Activated CD8-positive, alpha-beta T cell treated with anti-CD3 and anti-CD28 coated beads for 36 hours (primary cell): ENCODE measurements at places on chromosomes 3 and 15. TPM values are rescaled to one million over a fixed set of nuclear protein-coding genes. Genes with fewer than 3 reads are reported as not detected.

GRCh38 chr3:43953814-43954692 is 263.3 kb downstream of the ABHD5 start:
- DNase-seq: no peak

DNA sequence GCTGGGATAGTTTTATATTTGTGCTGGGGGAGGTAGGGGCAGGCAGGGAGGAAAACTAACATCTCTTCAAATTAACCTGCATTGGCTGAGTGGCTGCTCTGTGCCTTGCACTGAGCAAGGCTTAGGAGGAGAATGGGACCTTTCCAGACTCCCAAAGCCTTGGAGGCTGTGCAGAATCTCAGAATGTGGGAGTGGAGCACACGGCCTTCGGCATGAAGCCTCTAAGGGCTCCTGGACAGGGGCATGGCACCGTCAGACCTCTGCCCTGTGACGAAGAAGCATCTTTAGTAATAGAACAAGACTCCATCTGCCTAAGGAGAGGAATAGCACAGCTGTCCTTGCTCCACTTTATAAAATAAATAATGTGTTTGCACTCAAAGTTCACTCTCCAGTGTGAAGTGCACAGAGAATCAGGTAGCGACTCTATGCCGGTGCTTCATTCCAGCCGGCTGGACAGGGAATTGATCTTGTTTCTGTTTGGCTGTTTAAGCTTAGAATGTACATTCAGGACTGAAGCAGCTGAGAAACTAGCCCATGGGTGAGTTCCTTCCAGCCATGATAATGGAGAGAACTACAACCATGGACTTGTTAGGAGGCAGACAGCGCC is 228.5 kb upstream of the ADAMTS9 start:
- DNase-seq: no peak

DNA sequence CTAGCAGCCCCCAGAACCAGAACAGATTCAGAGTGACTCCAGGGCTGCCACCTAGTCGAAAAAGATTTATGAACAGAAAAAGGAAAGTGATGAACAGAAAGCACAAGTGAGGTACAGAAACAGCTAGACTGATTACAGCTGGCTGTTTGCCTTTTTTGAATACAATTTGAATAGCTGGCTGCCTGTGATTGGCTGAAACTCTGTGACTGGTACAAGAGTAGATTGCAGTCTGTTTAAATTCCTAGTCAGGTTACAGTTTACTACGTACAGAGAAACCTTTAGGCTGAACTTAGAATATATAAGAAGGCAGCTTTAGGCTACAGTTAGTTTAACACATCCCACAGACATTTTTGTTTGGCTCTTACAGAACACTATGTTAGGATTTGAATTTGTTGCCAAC is 10.0 kb downstream of the CCDC13 start:
- DNase-seq: no peak

DNA sequence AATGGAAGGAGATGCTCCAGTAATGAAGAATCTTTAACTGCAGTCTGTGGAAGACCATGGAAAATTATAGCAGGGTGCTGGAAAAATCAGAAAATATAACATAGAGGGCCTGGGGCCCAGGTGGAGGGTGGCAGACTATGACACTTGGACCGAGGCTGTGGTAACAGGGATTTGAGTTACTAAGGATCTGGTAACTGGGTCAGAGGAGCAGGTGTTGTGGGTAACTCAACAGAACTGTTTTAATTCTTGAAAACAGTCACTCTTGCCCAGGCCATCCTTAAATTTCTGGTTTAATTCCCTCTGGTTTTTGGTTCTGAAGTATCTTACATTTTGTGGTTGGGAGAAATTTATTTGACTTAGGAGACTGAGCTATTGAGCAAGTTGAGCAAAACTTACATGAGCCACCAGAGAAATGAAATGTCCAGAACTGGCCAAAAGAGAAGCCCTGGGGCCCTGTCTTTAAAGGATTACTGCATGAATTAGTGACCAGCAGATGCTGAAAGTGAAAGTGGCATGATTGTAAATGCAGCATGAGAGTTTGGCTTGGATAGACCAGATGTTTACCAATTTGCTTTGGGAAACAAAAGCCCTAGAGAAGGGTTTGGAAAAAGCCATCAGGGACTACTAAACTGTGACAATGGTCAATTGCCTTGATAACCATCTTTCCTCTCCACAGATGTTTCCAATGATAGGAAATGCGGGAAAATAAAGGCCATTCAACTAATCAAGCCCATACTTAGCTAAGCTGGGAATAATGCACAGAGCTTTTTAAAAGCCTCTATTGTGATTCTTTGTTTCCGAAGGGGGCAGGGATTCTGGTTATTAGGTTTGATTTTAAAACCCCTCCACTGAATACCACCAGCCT is 374.9 kb upstream of the TGFBR2 start:
- no peak for DNase-seq

DNA sequence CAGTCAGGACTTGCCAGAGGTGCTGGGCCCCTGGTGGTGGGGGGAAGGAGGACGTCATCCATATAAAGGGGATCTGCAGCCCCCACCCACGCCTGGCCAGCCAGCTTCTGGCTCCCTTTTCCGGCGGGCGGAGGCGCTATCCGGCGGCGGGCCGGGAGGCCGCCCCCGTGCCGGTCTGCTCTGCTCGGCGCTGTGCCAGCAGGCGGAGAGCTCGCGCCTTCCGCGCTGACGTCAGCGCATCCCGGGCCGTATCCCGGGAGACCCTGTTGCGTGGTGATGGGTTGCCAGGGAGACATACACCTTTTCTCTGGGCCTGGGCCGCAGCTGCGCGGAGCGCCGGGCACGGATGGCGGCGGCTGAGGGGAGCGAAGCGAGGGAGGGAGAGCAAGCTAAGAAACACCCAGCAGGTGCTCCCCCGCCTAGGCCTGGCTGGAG is 1.1 kb downstream of the FAM131A start:
- DNase-seq: peak; percentile 41

- DNase-seq: no peak
Measured at GRCh38 chr3:29207427-29207826, 73.4 kb upstream of the RBMS3 start.

GRCh38 chr3:177538750-177539730 is 341.8 kb upstream of the TBL1XR1 start:
- peak; percentile 29 for DNase-seq

GRCh38 chr15:29141308-29142128 is 128.1 kb downstream of the NSMCE3 start:
- no peak for DNase-seq

DNA sequence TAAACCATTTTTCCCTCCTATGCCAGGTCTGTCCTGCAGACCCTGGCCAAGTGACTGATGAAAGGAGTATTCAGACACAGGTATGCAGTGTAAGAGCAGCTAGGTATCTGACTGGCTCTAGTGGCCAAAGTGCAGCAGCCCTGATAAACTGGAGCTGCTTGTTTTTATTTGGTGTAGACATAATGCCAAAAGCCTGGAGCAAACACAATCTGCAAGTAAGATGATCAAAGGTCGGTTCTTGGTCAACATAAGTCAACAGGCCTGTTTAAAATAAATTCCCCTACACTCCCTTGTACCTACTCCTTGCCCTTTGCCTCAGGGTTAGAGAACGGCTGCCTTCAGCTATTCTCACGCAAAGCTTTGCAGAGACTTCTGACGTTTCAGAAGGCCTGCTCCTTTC is 1003.1 kb downstream of the ZPLD1 start:
- DNase-seq: no peak

GRCh38 chr3:134092208-134092701 is 62.5 kb upstream of the SLCO2A1 start:
- no peak for DNase-seq

- no peak for DNase-seq
Measured at GRCh38 chr3:160343132-160343531, 55.9 kb downstream of the IFT80 start.

Gene MRPL3
- 168 TPM for total RNA-seq

Gene CCDC33
- total RNA-seq: 0.16 TPM

Gene PCOLCE2
- total RNA-seq: 1.1 TPM

Gene FES
- 4.6 TPM for total RNA-seq

DNA sequence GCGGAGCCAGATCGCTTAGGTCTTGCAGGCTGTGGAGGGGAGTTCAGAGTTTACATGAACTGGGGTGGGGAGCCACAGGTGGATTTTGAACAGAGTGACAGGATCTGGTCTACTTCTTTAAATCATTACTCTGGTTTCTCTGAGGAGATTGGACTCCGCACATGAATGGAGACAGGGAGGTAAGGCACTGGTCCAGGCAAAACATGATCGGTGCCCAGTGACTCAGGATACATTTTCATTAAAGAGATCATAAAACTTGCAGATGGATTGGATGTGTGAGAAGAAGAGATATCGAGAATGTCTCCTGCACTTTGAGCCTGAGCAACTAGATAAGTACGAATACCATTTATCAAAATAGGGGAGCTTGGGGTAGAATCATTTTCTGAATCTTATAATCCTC is 61.8 kb upstream of the CMSS1 start:
- no peak for DNase-seq

DNA sequence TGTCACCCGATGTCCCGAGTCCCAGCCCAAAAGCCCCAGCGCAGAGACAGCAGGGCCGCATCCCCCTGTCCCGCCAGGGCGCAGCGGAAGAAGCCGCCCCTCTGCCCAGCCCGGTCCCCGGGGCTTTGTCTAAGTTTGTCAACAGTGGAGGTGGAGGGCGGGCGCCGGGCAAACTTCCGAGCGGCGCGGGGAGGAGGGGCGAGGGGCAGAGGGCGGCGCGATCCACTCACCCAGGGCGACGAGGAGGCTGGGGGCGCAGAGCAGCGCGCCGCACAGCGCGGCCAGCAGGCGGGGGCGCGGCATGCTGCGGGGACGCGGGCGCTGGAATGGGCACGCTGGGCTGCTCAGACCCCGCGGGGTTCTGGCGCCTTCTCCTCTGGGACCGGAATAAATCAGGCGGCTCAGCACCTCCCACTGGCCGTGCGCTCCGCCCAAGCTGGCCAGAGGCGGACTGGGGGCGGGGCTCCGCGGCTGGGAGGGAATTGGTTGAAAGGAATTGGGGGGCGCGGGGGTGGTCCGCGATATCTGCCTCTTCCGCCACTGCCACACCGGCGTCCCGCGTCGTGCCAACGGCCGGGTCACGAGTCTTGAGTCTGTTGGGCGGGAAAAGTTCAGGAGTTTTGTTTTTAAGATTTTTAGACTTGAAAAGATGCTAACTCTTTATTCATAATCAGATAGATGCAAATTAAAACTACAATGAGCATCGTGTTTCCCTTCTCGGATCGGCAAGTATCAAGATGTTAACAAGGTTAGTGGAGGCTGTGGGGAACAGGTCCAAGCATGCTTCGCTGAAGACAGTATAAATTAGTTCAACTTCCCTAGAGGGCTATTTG is at the start of gene MFGE8:
MFGE8 (minus strand) TSS at position 363 of the 833 bp plus-strand sequence; CDS start at position 303, 60 bp downstream.
- DNase-seq: peak; percentile 87

Gene SNX22
- total RNA-seq: 1.8 TPM

DNA sequence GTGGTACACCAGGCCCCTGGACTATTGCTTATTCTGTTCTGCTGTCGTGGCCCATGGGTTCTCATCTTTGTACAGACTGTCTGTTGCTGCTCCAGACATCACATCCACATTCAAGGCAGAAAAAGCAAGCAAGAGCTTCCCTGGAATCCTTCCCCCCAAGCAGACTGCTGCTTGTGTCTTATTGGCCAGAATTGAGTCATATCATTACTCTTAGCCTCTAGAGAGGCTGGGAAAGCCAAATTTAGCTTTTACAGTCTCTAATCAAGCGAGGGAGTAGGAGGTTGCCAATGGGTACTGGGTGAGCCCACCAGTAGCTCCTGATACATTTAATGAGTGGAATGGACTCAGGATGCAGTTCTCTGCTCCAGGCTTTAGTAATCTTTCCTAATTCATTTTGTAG is 39.4 kb downstream of the RAB6B start:
- no peak for DNase-seq

Gene ADAMTS9
- total RNA-seq: not detected

DNA sequence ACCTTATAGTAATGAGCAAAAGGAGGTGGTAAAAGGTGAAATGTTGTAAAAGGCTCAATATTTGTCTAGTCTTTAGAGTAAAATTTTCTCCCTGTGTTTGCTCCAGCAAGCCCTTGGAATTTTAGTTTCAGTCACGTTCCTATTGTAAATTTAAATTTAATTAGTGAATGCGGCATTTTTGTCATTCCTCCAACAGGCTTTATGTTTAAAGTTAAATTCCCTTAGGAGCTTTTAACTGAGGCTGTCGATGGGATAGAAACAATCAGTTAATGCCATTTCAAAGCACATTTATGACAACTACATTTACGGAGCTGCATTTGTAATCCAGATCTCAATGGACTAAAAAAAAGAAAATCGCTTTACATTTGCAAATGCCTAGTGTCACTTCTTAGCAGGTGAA is 868 bp upstream of the GADL1 start:
- no peak for DNase-seq

DNA sequence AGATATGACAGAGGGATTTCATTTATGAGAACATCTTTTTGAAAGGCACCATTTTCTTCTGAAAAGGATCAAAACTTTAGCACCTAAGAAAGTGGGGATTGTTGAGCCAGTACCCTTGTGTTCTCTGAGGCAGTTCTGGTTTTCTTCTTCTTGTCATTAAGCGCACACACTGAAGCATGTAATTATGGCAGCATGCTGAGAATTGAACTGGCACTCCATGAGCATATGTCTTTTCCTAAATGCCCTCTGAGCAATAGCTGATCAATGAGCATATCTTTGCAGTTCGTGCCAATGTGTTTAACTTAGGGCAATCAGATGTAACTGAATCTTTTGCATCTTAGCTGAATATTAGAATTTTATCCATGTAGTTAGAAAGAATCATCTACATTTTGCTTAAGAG is 53.9 kb upstream of the VGLL3 start:
- no peak for DNase-seq

Gene CCNL1
- 180 TPM for total RNA-seq

Gene TEX55
- not detected for total RNA-seq

Gene CCR9
- total RNA-seq: 0.20 TPM

- DNase-seq: no peak
Measured at GRCh38 chr3:60065227-60065868, 1015.5 kb upstream of the CFAP20DC start.

Gene CHCHD6
- total RNA-seq: 16.6 TPM

- no peak for DNase-seq
Measured at GRCh38 chr3:79473993-79474392, 293.8 kb downstream of the ROBO1 start.

Gene SEMA3F
- total RNA-seq: 0.34 TPM

Gene SNURF
- 17.8 TPM for total RNA-seq

GRCh38 chr3:195385526-195385925 is 57.3 kb downstream of the ACAP2 start:
- DNase-seq: no peak

DNA sequence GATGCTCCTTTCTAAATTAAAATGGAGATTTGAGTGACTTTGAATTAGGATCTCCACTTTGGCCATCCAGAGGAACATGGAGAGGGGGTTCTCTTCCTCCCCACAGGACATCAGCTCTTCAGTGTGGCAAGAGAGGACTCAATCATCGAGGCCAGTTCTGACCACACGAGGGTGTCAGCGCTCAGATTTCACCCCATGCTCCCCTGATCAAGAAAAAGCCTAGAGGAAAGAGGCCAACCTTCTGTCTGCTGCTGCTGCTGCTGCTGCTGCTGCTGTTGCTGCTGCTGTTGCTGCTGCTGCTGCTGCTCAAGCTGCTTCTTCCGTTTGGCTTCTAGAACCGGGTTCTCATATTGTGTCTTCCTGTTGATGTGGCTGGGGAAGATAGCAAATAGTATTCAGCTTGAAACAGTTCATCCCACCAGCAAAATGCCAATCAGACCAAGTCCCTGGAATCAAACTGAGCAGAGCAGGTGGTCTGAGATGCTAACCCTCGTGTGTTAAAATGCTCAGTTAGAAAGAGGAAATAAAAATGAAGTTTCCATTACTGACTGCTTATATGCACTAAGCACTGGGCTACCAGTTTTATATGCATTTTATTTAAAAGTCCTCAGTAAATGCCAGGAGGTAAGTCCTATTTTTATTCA is 599.0 kb downstream of the MAGI1 start:
- DNase-seq: peak; percentile 3

Gene ANO10
- total RNA-seq: 8.9 TPM

GRCh38 chr3:143822374-143822773 is 25.9 kb downstream of the SLC9A9 start:
- DNase-seq: no peak
